Epithelial cell of umbilical artery (primary cell): ENCODE measurements at places on chromosomes 11 and 22. TPM values are rescaled to one million over a fixed set of nuclear protein-coding genes. Genes with fewer than 3 reads are reported as not detected.

The GNB1L gene
- total RNA-seq: 7.8 and 10.6 TPM in 2 replicates

The HTR3B gene
- not detected in 2 replicates for total RNA-seq

The SCN2B gene
- not detected in 2 replicates for total RNA-seq

The MAJIN gene
- total RNA-seq: not detected in 2 replicates

The PRRG4 gene
- total RNA-seq: under 0.01 and 0.15 TPM in 2 replicates

The ROM1 gene
- 5.3 and 5.8 TPM in 2 replicates for total RNA-seq

The WT1 gene
- total RNA-seq: not detected in 2 replicates

The AGBL2 gene
- under 0.01 TPM in 1 of 2 replicates, not detected in the other for total RNA-seq

The CLDN5 gene
- total RNA-seq: 569 and 1,366 TPM in 2 replicates

The OR51B2 gene
- total RNA-seq: not detected in 2 replicates

The MMP27 gene
- not detected in 2 replicates for total RNA-seq

The CTSW gene
- not detected in 2 replicates for total RNA-seq

The CHRNA10 gene
- total RNA-seq: 0.46 TPM in 1 of 2 replicates, not detected in the other

The BAD gene
- 63.1 and 68.2 TPM in 2 replicates for total RNA-seq

The PATE4 gene
- total RNA-seq: not detected in 2 replicates

The SGSM1 gene
- total RNA-seq: under 0.01 and 0.30 TPM in 2 replicates

The HBG2 gene
- not detected in 2 replicates for total RNA-seq

The USH1C gene
- not detected in 2 replicates for total RNA-seq

The HBB gene
- not detected in 2 replicates for total RNA-seq

The HMOX1 gene
- total RNA-seq: 14.6 and 50.8 TPM in 2 replicates

The TYMP gene
- 8.1 and 25.5 TPM in 2 replicates for total RNA-seq

The FAM180B gene
- not detected in 2 replicates for total RNA-seq

The ART1 gene
- not detected in 2 replicates for total RNA-seq

The DEFB131B gene
- not detected in 2 replicates for total RNA-seq

The GAS2 gene
- total RNA-seq: 1.6 and 2.3 TPM in 2 replicates

The IGSF9B gene
- under 0.01 and 0.91 TPM in 2 replicates for total RNA-seq

The BIRC3 gene
- 0.97 and 7.9 TPM in 2 replicates for total RNA-seq

The CLCF1 gene
- total RNA-seq: 0.61 and 1.3 TPM in 2 replicates

The SLC22A9 gene
- not detected in 2 replicates for total RNA-seq

The VPREB3 gene
- not detected in 2 replicates for total RNA-seq

The TRIM64C gene
- total RNA-seq: not detected in 2 replicates

The OR52L1 gene
- total RNA-seq: not detected in 2 replicates

The MS4A2 gene
- not detected in 2 replicates for total RNA-seq

The MFRP gene
- under 0.01 and 0.15 TPM in 2 replicates for total RNA-seq

The TRIM49D2 gene
- total RNA-seq: not detected in 2 replicates

The OR8D4 gene
- total RNA-seq: under 0.01 TPM in 1 of 2 replicates, not detected in the other

The IGLL1 gene
- not detected in 2 replicates for total RNA-seq

The ANGPTL5 gene
- total RNA-seq: under 0.01 TPM in 1 of 2 replicates, not detected in the other

The SCUBE2 gene
- 0.15 and 0.32 TPM in 2 replicates for total RNA-seq

The LRFN4 gene
- 15.0 and 19.8 TPM in 2 replicates for total RNA-seq

The SYCE3 gene
- total RNA-seq: not detected in 2 replicates

The RFPL2 gene
- total RNA-seq: 0.32 TPM in 1 of 2 replicates, not detected in the other

The KREMEN1 gene
- 0.30 and 0.32 TPM in 2 replicates for total RNA-seq

The BARX2 gene
- total RNA-seq: not detected in 2 replicates

The PLEKHA7 gene
- under 0.01 and 0.46 TPM in 2 replicates for total RNA-seq
